GM23248 (cell line): ENCODE measurements at places on chromosomes 1 and 21. TPM values are rescaled to one million over a fixed set of nuclear protein-coding genes. Genes with fewer than 3 reads are reported as not detected.

GRCh38 chr1:175197531-175197930 lies 5.0 kb upstream of the KIAA0040 start:
- peak; percentile 5 for DNase-seq

- no peak for DNase-seq
These were observed 9.1 kb downstream of the PEX10 start for GRCh38 chr1:2403273-2403672.

- DNase-seq, result no peak
These were observed 7.8 kb downstream of the PSMB2 start for GRCh38 chr1:35633547-35633946.

DNA sequence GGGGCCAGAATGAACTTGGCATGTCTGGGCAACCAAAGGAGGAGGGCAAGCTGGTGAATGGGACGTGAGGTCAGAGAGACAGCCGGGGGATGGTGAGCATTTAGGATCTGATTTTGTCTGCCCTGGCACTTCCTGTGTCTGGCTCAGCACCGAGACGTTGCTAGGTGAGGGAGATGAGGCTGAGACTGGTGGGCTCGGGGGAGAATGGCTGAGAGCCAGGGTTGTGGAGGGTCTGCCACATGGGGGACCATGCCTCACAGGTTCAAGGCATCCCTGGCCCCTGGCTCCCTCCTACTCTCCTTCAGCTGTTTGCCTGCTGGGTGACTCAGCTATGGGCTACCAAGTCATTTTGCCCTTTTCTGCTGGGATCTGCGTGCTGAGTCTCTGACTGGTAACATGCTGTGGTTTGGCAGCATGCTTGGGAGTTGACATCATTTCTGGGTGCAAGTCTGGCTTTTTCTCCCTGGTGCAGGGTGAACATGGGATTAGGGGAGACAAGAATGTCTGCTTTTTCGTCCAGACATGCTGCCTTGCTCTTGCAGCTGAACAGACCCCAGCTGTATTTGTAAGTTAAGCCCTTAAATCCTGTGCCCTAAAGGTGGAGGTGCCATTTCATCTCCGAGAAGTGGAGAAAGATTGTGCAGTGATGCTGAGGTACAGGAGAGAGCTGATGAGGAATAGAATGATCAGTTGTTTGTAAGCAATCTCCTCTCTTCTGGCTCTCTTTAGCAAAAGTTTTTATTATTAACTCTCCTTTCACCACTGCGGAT lies 17.6 kb downstream of the GALNT2 start:
- peak; percentile 99 for DNase-seq

DNA sequence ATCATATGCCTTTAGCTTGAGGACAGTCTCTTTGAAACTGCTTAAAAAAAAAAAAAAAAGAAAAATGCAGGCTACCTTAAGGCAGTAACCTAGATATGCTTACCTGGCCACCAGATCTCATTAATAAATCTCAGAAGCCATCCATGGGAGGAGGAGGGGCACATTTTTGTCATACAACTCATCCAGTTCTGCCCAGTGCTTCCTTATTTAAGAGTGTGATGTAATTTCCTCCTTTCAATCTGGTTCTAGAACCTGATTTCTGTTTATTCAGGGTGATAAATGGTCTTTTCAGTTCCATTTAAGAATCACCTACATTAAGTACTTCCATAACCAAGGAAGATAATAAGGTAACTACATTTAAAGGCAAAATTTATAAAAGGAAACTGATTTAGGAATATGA lies 6.1 kb downstream of the ERRFI1 start:
- DNase-seq, result peak; percentile 54

GRCh38 chr21:15826147-15826780 lies 96.5 kb downstream of the USP25 start:
- DNase-seq, result peak; percentile 48

GRCh38 chr1:113993072-113993471 lies 13.8 kb downstream of the OLFML3 start:
- no peak for DNase-seq

- no peak for DNase-seq
These were observed 75.3 kb downstream of the S1PR1 start for GRCh38 chr1:101312147-101312546.

- DNase-seq, result peak; percentile 57
These were observed 14.7 kb downstream of the PROX1 start for GRCh38 chr1:214002472-214002871.

GRCh38 chr1:16205334-16205671 lies 7.1 kb downstream of the ARHGEF19 start:
- no peak for DNase-seq

- peak; percentile 89 for DNase-seq
These were observed 1.2 kb downstream of the PABPC4 start for GRCh38 chr1:39575191-39576015.

Gene ACTL8
- total RNA-seq, result 0.11 TPM in 1 of 2 replicates, not detected in the other

Gene AMY1B
- total RNA-seq, result not detected in 2 replicates

Gene ATP6V1G3
- not detected in 2 replicates for total RNA-seq

Gene HSPB7
- total RNA-seq, result 22.9 and 35.7 TPM in 2 replicates

Gene SH2D1B
- not detected in 2 replicates for total RNA-seq

Gene EFNA3
- total RNA-seq, result 1.4 and 3.0 TPM in 2 replicates

Gene FYB2
- total RNA-seq, result not detected in 2 replicates

Gene ATP1A2
- 0.11 and 0.13 TPM in 2 replicates for total RNA-seq
